ENCODE measurements at places on chromosomes 2 and 18. TPM values are rescaled to one million over a fixed set of nuclear protein-coding genes. Genes with fewer than 3 reads are reported as not detected.

The MPHOSPH10 gene
- polyA plus RNA-seq = 45.6 TPM

The MAPK4 gene
- polyA plus RNA-seq = 2.1 TPM

The NRP2 gene
- 42.3 TPM for polyA plus RNA-seq

The DSG4 gene
- polyA plus RNA-seq = not detected

The ABCG8 gene
- 1.3 TPM for polyA plus RNA-seq

The DYSF gene
- 17.8 TPM for polyA plus RNA-seq

The ALPG gene
- polyA plus RNA-seq = 0.08 TPM

The GNAL gene
- 2.5 TPM for polyA plus RNA-seq

The ATAD2B gene
- polyA plus RNA-seq = 23.5 TPM

The WDR75 gene
- 57.5 TPM for polyA plus RNA-seq

The NDUFS1 gene
- 53.8 TPM for polyA plus RNA-seq

The CASP10 gene
- polyA plus RNA-seq = 19.1 TPM

The CDK15 gene
- 0.42 TPM for polyA plus RNA-seq

The CXCR1 gene
- polyA plus RNA-seq = not detected

The PRLH gene
- polyA plus RNA-seq = not detected

The RAD51AP2 gene
- 0.56 TPM for polyA plus RNA-seq

The FER1L5 gene
- 0.88 TPM for polyA plus RNA-seq

The MC2R gene
- 0.29 TPM for polyA plus RNA-seq

The TEKT4 gene
- 1.7 TPM for polyA plus RNA-seq

The ZAP70 gene
- 2.8 TPM for polyA plus RNA-seq

The PNKD gene
- 59.7 TPM for polyA plus RNA-seq

The SMYD1 gene
- polyA plus RNA-seq = not detected

The KIF1A gene
- 1.5 TPM for polyA plus RNA-seq

The ZSWIM2 gene
- polyA plus RNA-seq = not detected

The DLX2 gene
- polyA plus RNA-seq = not detected

The BMP10 gene
- not detected for polyA plus RNA-seq

The APCDD1 gene
- polyA plus RNA-seq = 137 TPM

The CRACDL gene
- 4.6 TPM for polyA plus RNA-seq

The ADCYAP1 gene
- 0.11 TPM for polyA plus RNA-seq

The MAL gene
- 2.4 TPM for polyA plus RNA-seq

The PCARE gene
- polyA plus RNA-seq = 0.27 TPM

The SAG gene
- polyA plus RNA-seq = 0.17 TPM

The ACADL gene
- 18.2 TPM for polyA plus RNA-seq

The CLEC4F gene
- polyA plus RNA-seq = 0.35 TPM

The ASXL2 gene
- 17.7 TPM for polyA plus RNA-seq

The LYPD6B gene
- 27.0 TPM for polyA plus RNA-seq
